NCI-H1417 treated with DMSO at 0.1 percent for 48 hours (cell line): ENCODE measurements at places on chromosomes 3 and 15.

DNA sequence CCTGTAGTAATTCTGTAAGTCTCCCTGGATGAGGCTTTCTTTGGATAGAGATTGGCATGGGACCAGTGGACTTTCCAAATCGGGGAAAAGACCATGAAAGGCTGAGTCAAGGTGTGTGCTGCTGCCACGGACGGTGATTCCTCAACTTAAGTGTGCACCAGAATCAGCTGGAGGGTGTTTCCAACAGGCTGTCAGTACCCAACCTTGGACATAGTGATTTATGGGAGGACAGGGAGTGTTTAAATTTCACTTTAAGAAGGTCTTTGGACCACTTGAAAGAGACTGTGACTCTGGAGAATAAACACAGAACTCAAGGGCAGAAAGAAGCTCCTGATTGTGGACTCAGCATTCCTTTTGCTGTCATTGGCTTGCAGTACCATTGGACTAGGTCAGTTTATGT is 20.4 kb upstream of the CHST2 start:
- no peak for DNase-seq

DNA sequence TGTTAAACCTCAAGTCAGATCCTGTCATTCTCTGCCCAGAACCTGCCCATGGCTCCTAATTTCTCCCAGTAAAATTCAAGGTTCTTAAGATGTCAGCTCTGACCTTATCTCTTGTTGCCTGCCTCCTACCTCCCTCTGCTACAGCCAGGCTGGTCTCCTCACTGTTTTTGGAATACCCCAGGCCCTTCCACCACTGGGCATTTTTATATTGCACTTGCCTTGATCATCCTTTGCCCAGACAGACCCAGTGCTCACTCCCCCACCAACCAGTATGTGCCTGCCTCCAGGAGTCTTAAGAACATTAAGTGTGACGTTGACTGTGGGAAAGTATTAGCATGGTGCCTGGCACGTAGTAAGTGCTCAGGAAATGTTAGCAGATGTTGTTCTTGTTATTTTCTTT is 3.1 kb downstream of the MITF start:
- DNase-seq = no peak

DNA sequence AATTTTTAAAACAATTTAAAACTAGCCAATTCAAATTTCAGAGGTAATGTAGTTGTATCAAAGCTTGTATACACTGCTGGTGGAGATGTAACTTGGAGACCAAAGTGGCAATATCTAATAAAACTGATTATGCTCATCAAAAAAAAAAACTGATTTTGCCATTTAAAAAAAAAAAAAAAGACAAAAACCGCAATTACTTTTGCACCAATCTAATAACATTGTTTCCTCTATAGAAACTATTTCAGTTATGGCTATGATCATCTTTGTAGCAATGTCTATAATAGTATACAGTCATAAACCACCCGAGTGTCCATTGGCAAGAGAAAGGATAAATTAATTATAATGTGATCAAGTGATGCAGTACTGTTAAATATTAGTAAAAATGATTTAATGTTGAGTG is 149.3 kb upstream of the SEMA6D start:
- DNase-seq = no peak

DNA sequence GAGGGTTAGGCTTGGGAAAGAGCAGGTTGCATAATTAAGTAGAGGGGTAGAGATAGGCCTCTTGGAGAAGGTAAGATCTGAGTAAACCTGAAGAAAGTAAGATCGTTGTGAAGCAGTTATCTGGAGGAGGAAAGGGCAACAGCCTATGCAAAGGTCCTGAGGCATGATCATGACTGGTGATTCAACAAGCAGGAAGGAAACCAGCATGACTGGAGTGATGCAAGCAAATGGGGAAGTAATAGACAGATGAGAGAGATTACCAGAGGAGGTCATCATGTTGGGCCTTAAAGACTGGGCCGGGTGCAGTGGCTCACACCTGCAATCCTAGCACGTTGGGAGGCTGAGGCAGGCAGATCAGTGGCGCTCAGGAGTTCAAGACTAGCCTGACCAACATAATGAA is 360.2 kb downstream of the EPHB1 start:
- no peak for DNase-seq

DNA sequence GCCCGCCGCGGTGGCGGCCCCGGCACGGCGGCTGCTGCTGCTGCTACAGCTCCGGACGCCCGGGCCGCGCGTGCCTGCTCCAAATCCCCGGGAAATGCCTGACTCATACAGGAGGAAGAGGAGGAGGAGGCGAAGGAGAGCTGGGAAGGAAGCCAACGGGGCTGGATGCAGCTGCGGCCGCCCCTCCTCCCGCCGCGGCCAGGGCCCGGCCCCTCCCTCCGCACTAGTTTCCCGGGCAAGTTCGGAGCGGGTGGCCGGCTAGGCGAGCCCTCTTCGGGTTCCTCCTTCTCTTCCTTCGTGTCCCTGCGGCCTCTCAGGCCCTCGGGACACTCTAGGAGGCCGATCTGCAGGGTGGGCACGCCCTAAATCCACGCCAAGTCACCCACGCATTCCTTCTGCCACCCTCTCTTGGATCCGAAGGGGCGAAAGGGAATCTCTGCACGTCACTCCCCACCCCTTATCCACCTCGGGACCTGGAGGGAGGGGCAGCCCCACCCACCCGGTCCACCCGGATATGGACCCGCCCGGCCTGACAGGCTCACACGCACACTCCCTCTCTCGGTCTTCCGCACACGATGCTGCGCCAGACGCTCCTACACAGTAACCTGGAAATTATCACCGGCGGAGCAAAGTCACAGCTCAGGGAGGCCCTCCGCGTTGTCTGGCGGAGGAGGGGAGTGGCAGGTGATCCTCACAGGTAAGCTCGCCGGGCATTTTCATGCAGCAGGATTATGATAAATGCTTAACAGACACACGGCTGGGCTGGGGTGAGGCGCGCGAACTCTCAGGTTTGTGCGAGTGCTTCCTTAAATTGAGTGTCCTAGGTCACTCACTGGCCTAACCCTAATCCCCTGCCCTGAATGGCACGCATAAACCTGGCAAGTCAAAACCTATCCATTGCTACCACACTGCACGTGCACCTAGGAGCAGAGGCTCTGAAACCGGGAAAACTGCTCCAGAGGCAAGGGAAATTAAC is at the start of the genes OSBPL10 and ZNF860:
Gene OSBPL10 (minus strand): TSS at position 57 of the 976 bp plus-strand sequence. CDS start 83 bp downstream, outside the sequence.
Gene ZNF860 (plus strand): TSS at position 545 of the 976 bp plus-strand sequence. CDS start 7,330 bp downstream, outside the sequence.
- peak; percentile 22 for DNase-seq

- DNase-seq = no peak
Measured at GRCh38 chr3:48897460-48898376, 964 bp downstream of the SLC25A20 start.

GRCh38 chr3:113717818-113718217 is 21.4 kb upstream of the USF3 start:
- DNase-seq = no peak

- no peak for DNase-seq
Measured at GRCh38 chr15:66603301-66604179, 37.7 kb upstream of the LCTL start.

DNA sequence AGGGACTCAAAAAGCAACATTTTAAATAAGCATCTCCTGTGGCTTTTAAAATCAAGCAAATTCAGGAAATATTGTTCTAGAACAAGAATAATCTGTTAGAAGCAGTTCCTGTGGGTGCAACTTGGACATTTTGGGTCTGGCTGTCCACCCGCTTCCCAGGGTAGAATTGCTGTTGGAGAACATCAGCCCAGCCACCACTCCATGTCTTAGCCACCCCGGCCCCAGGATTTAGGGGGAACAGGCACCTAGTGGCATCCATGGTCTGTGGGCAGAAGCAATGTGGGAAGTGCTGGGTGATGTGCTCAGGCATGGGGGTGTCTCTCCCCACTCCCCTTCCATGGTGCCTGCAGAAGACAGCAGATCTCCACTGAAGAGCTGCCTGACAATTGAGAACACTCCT is 162.6 kb downstream of the KLF13 start:
- DNase-seq = no peak

GRCh38 chr15:96638793-96639192 is 308.3 kb downstream of the NR2F2 start:
- no peak for DNase-seq

DNA sequence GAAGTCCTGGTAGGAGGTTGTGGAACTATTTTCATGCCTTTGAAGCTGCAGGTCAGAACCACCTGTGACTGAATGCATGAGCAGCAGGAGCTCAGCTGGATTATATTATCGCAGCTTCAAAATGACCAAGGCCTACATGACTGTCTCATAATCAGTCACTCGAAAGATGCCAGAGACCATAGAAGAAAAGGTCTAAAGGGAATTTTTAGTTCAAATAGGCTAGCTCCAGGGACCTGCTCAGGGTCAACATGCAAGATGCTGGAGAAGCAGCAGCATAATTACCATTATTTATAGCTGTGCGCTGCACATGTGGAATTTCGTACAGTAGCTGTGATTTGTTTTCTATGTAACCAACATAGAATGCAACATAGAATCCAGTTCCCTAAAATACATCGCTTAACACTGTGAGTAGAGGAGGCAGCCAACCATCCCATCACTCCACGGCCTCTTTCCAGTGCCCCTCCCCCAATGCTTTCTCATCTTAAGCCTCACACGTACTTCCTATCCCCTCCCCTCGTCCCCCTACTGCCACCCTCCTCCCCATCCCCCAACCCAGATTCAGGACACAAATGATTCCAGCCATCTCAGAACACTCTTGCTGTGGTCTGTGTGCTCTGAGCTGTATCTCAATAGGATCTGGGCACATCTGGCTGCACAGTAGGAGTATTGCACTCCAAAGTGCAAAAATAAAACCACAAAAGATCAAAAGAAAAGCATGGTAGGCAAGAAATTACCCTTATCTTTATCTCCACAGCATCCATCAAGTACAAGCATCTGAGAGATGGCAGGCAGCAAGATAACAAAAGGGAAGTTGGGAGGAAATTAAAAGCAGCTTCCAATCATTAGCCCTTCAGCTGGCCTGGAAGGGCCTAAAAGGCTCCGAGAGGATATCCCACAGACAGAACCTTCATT is 352.8 kb upstream of the SEMA6D start:
- DNase-seq = no peak

DNA sequence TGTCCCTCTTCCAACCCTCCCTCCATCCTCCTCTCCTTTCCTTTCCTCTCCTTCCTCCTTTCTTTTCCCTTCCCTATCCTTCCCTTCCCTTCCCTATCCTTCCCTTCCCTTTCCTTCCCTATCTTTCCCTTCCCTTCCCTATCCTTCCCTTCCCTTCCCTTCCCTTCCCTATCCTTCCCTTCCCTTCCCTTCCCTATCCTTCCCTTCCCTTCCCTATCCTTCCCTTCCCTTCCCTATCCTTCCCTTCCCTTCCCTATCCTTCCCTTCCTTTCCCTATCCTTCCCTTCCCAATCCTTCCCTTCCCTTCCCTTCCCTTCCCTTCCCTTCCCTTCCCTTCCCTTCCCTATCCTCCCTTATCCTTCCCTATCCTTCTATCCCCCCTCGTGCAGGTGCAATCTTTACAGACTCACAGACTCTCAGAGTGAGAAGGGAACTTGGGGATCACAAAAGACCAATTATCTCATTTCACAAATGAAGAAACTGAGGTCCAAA is 31.5 kb downstream of the RASGRF1 start:
- DNase-seq = no peak

- DNase-seq = no peak
Measured at GRCh38 chr3:161694682-161695564, 198.3 kb downstream of the OTOL1 start.

DNA sequence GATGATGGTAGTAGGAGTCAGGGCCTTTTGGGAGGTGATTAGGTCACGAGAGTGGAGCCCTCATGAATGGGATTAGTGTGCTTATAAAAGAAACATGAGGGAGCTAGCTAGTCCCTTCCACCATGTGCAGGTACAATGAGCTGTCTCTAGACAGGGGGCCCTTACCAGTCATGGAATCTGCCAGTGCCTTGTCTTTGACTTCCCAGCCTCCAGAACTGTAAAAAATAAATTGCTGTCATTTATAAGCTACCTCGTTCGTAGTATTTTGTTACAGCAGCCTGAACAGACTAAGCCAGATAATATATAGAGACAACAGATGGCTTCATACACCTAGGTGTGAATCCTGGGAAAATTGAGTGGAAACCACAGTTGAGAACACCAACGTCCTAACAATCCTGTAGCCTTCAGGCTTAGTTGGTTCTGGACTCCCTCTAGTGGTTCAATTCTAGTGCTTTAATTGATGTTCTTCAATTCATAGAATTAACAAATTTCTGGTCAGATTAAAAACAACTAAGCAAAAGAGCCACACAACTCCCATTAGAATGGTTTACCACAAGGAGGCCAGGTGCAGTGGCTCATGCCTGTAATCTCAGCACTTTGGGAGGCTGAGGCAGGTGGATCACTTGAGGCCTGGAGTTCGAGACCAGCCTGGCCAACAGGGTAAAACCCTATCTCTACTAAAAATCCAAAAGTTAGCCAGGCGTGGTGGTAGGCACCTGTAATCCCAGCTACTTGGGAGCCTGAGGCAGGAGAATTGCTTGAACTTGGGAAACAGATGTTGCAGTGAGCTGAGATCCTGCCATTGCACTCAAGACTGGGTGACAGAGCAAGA is 21.3 kb upstream of the GATM start:
- no peak for DNase-seq

DNA sequence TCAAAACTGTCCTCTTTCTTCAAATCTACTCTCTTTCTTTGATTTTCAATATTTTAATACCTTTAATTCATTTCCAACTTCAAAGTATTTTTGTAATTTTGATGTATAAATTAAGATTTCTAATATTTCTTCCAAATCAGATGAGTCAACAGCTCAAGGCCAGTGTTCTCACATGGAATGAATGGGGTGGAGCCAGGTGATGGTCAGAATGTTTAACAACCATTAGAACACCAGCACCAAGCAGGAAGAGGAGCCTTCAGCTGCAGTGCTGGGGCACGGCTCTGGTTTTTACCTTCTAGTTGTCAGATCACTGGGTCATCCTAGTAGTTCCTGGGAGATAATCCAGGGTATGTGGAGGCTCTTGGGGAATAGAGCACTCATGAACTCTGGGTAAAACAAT is 494.5 kb upstream of the PDZRN3 start:
- no peak for DNase-seq

GRCh38 chr3:43338295-43338694 is 52.0 kb downstream of the SNRK start:
- no peak for DNase-seq

GRCh38 chr3:158506456-158506855 is 64.5 kb upstream of the MLF1 start:
- DNase-seq = no peak

DNA sequence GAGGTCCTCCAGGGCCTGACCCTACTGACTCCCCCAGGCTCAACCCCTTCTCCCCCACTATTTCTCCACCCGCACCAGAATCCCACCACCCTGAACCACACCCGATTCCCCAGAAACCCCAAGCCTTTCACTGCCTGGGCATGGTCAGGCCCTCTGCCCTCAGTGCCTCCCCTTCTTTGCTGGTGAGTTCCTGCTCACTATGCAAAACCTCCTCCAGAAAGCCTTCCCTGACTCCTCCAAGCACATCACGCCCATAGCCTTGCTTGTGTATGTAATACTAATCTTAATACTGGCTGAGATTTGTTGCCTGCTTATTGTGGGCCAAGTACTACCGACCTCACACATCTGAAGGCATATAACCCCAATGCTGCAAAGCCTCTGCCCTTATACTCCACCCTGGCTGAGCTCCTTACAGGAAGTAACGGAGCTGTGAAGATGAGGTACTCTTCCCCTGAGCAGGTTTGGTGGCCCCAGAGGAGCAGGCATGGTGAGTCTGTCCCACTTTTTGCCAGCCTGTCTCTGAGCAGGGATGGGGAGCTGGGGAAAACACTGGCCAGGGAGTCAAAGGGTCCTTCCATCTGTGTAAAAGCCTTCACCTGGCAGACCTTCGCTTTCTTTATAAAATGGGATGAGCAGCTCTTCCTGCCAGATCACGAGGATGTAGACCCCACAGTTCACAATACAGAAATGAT is 9.5 kb downstream of the RAB6B start:
- no peak for DNase-seq
